ENCODE measurements at places on chromosomes 3 and 15. TPM values are rescaled to one million over a fixed set of nuclear protein-coding genes. Genes with fewer than 3 reads are reported as not detected.
A peak's percentile ranks its signal among the peaks of the same experiment; 100 is the strongest.

DNA sequence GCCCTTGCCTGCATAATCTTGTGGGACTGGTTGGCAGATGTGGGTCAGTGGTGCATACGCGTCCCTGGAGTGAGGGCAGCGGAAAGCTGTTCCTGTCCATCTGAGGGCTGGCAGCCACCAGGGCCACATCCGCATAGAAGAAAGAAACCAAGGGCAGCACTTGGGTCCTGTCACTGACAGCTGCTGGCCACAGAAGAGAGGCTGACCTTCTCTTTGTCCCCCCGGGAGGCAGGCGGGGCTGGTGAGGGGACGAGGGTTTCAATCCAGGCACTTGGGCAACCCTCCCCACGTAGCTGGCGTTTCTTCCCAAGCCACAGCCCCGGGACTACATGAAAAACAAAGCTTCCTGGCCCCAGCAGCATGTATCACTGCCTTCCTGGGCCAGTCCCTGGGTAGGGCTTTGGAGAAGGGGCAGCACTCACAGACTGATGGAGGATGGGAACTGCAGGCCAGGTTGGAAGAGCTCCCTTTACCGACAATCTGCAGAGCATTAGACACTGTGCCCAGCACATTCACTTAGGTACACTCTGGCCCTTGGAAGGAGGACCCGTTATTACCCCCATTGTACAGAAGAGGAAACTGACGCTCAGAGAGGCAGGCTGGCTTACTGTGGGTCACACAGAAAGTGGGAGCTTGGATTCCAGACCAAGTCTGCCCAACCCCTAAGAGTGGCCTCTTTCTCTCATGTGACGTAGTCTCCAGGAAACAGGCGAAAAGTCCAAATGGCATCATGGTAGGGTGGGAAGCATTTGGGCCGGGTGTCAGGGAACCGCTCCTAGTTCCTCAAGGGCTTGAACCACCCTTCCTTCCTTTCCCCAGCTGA is 78.8 kb upstream of the SLC6A6 start:
- no peak for DNase-seq

- DNase-seq: no peak
Observed at GRCh38 chr3:168322941-168323340, 227.2 kb upstream of the GOLIM4 start.

DNA sequence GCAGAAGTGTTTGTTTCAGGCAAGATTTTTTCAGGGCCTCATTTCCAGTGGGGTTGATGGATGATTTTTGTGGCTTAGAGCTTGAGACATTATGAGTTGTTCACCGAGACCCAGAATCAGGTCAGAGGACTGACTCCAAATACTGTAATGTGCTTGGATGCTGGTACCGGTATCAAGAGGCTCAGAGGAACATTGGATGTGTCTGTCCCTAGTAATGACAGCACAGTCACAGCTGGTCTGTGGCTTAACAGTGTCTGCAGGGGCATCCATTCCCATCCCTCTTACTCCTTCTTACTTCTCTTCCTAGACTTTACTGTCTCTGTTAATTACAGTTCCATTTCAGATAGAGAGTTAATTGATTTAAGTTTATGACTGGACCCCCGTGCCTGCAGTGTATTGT is 107.8 kb downstream of the PTPRG start:
- no peak for DNase-seq

DNA sequence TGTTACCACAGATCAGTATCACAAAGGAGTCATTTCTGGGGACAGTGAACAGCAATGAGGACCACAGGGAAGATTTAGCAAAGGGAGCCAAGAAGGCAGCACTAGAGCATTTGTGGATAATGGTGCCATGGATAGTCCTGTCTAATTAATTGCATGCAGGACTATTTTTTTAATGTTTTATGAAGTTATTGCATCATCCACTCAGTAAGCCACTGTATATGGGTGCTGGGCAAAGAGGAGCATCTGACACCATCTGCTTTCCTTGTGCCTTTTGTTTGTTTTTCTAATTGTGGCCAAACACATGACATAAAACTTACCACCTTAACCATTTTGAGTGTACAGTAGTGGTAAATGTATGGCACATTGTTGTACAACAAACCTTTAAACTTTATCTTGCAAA is 301.1 kb upstream of the LRRFIP2 start:
- DNase-seq: no peak

DNA sequence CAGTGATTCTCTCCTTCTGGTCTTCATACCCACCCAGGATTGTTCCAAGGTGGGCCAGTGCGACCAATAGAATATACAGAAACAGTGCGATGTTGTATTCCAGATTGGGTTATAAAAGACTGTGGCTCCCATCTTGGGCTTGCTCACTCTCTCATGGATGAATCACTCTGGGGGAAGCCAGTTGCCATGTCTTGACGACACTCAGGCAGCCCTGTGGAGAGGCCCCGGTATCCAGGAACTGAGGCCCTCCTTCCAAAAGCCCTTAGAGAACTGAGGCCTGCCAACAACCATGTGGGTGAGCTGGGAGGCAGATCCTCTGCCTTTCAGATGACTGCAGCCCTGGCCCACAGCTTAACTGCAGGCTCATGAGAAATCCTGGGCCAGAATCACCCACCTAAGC is 57.2 kb downstream of the SH3GL3 start:
- no peak for DNase-seq

DNA sequence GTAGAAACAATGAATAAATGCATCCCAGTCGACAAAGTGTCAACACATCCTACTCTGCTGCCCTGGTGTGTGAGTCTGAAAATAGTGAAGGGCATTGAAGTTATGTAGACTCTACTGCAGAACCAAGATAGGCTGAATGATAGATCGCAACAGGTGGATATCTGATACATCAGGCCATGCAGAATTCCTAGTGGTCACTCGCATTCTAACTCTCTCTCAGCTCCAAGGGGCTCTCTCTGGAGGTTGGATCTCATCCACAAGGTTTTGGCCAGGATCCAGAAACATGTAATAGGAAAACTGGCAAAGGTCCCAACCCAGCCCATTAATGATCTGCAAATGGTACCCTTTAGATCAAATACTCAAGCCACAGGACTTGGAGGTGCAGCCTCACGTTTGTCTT is 514.1 kb downstream of the MAGI1 start:
- DNase-seq: no peak

GRCh38 chr3:143128227-143128955 is 8.8 kb downstream of the CHST2 start:
- no peak for DNase-seq

- DNase-seq: no peak
Observed at GRCh38 chr3:188294823-188295487, 141.0 kb downstream of the LPP start.

GRCh38 chr3:142056656-142057330 is 92.6 kb downstream of the TFDP2 start:
- no peak for DNase-seq

GRCh38 chr15:74956648-74957475 is at the start of gene RPP25:
RPP25 (minus strand) TSS chr15:74956772; CDS start chr15:74956583, 189 bp downstream.
- peak; percentile 87 for DNase-seq

DNA sequence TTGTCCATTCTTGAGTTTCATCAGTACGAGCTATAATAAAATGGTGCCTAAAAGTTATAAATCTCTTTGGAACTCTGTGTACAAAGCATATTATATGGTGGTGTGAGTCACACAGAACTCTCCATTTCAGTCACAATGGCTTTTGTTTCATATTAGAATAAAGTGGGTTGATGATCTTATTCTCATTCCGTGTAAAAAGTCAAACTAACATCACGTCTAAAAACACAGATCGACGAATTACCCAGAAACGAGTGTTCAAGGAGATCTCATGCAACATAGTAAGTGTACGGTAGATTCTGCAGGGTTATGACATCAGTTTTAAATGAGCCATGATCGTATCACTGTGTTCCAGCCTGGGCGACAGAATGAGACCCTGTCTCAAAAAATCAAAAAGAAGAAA is 122.4 kb downstream of the FOXP1 start:
- no peak for DNase-seq

DNA sequence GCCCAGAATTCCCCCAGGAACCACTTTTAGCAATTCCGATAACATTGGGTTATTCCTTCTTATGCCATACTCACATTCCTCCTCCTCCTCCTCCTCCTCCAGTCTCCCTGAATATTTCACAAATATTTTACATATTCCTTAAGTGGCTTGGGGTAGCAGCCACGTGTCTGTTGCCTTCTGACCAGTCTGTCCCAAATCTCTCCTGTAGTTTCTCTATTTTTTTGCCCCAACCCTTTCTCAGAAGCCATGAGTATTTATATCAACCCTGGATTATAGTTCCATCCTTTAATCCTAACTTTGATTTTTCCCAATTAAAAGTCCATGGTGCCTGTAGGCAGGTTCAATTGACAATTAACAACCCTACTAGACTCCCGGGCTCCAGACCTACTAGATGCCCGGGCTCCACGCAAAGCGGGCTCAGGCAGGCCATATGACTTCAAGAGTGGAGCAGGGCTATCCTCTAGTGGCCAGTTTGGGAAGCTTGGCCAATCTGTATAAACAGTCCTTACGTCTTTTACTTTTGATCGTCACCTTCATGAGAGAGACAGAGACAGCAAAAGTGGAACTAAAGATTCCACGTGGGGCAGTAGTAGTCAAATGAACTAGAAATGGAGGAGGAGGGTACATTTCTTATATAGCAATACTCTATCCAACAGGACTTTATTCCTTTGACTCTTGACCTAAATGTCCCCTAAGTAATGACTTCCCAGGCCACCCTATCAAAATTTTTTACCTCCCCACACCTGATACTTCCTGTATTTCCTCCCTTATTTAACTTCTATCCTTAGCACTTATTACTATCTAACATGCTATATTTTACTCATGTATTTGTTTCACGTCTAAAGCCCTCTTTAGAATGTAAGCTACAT is 69.7 kb downstream of the USF3 start:
- DNase-seq: peak; percentile 86

GRCh38 chr3:112582244-112582874 is 20.5 kb downstream of the SLC35A5 start:
- peak; percentile 45 for DNase-seq

DNA sequence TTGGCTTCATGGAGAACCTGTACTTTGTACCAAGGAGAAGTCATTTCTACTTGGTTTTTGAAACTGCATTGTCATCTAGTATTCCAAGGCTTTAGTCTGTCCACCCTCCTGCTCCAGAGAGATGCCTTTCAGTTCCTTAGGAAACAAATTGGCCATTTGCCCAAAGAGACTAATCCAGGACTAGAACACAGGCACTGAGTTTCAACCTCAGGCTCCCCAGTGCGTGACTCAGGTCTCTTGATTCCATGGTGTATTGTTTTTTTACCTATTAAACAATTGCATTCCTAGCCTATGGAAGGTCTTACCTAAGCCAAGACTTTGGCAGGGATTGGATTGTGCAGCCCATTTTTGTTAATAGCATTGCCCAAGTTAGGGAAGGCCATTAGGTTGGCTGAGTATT is 214.8 kb upstream of the CTDSPL start:
- no peak for DNase-seq

DNA sequence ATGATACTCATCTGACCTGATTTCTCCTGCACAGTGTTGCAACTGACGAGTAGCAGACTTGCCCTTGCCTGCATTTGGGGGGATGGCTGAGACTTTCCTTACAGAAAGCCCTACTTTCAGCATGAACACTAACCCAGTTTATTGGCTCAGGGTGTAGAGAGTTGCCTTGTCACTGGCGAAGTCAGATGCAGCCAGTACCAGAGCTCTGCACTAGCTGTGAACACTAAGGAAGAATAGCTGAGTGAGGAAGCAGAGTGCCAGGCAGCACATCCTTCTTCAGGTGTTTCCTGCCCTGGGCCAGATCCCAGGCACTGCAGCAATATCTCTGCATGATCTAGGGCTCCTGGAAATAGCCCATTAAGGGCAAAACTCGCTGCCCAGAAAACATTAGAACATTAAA is 154.0 kb upstream of the SYNPR start:
- DNase-seq: no peak

GRCh38 chr15:40392986-40393948 is 10.7 kb downstream of the KNSTRN start:
- DNase-seq: no peak

The SMCO1 gene
- not detected for total RNA-seq

The KIF7 gene
- total RNA-seq: 15.7 TPM

The SPESP1 gene
- total RNA-seq: not detected

The TRPM1 gene
- total RNA-seq: not detected

The LDHAL6B gene
- total RNA-seq: not detected

The RNF168 gene
- 23.8 TPM for total RNA-seq
